ENCODE measurements at places on chromosomes 2 and 18.

GRCh38 chr2:33146102-33146501 is 199.3 kb downstream of the LTBP1 start:
- DNase-seq, result no peak

GRCh38 chr2:26432859-26433258 is 31.1 kb downstream of the DRC1 start:
- DNase-seq, result no peak

GRCh38 chr18:9952633-9953416 is 39.0 kb downstream of the VAPA start:
- DNase-seq, result peak; percentile 64

GRCh38 chr2:20196657-20197161 is 28.2 kb downstream of the SDC1 start:
- DNase-seq, result no peak

DNA sequence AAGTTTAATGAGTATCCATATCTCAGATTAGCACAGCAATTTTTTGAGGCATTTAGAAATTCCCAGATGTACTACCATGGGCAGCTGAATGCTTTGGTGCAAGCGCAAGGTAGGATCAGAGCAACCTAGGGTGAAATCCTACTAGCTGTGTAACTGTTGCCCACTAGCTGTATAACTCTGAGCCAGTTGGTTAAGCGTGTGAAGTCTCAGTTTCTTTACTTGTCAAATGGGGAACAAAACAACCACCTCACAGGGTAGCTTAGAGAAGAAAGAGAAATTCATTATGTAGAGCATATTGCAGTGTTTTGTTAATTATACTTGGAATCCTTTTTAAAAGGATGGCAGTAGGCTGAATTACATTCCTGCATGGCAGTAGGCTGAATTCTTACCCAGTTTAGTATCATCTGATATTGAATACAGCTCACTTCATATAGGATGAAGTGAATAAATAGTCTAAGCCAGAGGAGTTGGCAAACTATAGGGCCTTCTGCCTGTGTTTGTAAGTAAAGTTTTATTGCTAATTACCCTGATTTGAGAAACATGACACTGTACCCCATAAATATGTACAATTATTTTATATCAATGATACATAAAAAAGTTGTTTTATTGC is 180.7 kb downstream of the PLCL1 start:
- DNase-seq, result no peak

DNA sequence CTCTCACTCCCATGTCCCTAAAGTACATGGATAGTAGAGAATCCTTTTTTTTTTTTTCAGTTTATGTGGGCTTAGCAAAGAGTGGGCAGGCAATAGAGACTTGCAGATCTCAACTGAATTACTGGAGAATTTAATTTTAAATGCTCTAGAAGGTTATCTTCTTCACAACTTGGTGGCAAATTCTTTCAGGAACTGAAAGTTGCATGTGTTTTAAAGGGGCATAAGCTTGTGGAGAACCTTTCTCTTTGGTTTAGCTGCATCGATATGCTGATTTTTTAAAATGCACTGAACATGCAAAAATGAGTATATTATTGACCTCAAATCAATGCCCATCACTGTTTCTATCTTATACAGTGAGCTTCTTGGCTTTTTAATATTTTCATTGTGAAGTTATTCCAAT is 24.9 kb upstream of the GALNT3 start:
- peak; percentile 64 for DNase-seq

DNA sequence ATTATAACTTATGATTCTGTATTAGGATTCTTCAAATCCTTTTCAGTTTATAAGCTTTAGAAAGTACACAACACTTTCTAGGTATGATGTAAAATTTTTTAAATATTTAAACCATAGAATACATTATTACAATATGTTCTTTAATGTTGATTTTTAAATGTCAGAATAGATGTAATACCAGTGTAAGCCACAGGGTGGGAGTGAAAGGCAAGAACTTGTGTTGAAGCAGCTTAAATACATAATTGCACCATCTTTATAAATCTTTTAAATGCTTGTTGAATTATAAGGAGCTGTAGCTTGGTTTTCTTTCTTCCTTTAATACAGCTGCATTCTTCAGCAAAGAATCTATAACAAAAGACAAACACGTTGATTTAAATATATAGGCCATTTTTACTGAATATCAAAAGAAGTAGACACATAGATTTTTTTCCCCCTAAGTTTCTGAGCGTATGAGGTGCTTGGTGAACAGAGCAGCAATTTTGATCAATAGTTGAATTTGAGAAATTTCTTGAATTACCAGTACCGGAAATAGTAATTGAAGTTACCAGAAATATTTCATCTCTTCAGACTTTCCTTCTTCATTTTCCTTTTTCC is 63.0 kb downstream of the TANK start:
- DNase-seq, result peak; percentile 5

- DNase-seq, result no peak
Measured at GRCh38 chr2:30661173-30662107, 145.8 kb downstream of the CAPN13 start.

DNA sequence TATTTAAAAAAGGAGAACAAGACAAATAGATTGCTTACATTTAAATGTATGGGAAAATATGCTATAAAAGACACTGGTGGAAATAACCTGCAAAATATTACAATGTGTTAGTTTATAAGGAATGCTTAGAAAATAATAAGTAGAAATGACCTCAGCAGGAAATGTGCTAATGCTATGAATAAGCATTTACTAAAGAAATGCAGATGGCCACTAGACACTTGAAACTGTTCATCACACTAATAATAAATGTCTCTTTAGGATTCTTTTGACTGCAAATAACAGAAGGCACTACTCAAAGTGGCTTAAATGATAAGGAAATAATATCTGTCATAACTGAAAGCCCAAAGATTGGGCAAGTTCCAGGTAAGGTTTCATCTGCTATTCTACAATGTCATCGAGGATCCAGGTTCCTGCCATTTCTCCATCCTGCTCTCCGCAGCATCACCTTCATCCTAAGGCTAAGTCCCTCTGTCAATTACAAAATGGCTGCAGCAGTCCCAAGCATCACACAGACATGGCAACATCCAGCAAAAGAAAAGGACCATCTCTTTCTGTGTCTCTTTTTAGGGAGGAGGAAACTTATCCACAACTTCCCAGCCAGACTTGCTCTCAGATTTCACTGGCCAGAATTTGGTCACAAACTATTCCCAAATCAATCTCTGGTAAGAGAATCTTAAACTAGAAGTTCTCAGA is 21.9 kb downstream of the METTL8 start:
- no peak for DNase-seq

DNA sequence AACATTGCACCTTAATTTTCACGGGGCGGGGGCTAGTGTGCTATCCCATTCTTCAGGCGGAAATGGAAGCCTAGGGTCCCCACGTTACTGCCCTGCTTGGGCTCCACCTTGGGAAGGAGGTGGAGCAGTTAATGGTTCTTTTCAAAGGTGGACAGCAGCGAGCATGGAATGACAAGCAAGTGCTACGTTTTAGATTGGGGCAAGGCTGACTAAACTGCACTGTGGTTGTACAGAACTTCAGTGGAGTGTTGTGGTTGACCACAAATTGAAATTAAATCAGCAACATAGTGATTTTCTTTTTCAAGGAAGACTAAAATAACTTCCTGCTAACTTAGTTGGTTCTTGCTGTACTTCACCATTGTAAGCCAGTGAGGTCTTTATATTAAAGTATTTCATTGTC is 47.0 kb downstream of the CHRNA1 start:
- peak; percentile 75 for DNase-seq

GRCh38 chr18:37173384-37173783 is 344.5 kb downstream of the KIAA1328 start:
- no peak for DNase-seq

DNA sequence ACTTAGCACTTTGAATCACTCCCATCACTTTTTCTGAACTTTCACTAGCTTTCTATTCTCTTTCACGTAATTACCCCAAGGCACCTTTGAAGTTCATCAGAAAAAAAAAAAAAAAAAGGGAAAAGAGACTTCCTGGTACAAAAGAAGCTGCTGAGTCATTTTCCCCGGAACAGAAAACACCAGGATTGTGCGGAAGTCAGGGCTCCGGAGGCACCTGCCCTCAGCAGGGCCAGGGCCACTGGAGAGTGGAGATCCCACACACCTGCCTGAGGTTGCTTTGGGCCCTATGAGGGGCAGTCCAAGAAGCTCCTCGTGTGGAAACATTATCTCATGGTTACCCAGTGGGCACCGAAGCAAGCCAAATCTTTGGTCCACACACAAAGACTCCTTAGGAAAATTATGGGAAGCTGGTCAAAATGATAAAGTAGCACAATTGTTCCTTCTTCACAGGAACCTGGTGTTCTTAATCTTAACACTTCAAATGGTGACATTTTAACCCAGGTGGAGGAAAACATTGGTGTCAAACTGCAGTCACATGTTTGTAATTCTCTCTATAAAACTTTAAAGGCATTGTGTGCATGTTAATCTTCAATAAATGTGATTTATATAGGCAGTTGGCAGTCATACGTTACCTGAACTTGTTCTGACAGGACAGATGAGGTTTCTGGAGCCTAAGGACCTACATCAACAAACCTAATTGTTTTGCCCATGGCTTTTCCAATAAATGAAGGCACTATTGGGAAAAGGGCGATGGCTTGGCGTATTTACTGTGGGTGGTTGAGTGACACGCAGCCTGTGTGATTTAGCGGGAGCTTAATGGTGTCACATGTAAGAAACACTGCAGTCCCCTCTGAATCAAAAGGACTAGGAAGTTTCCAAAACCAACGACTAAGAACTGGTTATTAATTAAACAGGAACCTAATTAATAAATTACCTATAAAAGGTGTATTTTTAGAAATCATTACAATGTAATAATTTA is 23.4 kb upstream of the FAM110C start:
- no peak for DNase-seq

DNA sequence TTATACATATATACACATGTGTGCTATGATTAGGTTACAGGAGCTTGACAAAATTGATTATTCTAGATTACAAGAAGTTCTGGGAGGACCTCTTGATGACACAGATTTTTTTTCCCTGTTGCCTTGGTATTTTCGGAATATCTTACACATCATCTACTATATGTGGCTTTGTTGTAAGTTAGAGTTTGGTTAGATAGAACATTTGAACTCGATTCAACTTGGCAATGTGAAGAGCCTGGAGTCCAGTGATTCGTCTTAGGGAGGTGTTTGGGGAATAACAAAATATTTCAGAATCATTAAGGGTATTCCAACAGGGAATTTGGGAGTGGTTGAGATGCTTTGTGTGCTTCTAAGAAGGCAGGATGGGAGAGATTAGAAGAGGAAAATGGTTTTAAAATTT is 39.3 kb upstream of the EFEMP1 start:
- DNase-seq, result no peak

DNA sequence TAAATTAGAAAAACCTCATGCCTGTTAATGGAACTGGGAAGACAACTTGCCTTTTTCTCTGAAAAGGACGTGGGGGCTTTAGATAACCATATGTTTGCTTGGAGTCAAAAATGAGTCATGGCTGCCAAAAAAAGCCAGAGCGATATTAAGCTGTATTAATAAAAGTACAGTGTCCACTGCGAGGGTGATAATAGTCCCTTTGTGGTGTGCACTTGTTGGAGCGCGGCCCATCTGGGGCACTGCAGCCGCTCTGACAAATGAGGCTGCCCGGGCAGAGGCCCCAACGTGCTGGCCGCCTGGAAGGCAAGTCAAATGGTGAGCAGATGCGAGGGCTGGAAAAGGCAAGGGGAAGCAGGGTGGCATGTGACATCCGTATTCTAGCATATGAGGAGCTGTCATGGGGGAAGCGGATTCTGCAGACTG is 103.3 kb upstream of the NCK2 start:
- DNase-seq, result no peak

- DNase-seq, result no peak
Measured at GRCh38 chr2:203715744-203716143, 9.3 kb downstream of the CD28 start.

DNA sequence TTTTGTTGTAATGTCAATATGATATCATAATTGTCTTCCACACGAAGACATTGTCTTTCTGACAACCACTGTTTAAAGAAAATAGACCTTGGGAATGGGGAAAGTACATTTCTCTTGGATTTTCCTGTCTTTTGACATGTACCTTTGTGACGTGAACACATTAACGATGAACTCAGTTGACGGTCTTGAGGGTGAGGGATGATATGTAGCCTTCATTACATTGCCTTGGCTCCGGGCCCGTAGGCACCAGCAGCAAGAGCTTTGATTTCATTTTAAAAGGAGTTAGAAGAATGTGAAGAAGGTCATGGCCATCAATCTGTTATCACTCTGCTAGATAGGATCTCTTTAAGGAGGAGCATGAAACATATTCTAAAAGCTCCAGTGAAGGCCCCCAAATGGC is 80.9 kb downstream of the LYPD6B start:
- no peak for DNase-seq

Data from MV-4-11 (cell line).